MCF 10A (cell line): ENCODE measurements at places on chromosomes 2 and 18.
A peak's percentile ranks its signal among the peaks of the same experiment; 100 is the strongest.

- DNase-seq = no peak
These were observed 22.8 kb upstream of the C1QL2 start for GRCh38 chr2:119181391-119181790.

DNA sequence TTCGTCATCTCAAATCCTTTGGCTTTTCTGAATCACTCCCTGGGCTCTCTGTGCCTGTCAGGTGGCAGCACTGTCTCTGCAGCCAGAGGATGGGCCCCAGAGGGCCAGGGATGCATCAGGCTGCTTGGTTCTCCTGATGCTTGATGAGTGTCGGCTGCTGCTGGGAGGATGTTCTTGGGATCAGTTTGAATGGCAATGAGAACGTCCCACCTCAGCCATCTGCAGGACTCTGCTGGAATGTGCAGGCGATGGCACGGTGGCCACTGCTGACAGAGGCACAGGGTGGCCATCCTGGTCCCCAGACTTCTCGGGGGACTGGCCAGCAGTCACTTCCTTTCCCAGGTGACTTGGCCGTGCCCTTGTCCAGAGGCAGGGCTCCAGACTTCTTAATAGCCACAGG, 146.0 kb downstream of the FAM210A start:
- no peak for DNase-seq

DNA sequence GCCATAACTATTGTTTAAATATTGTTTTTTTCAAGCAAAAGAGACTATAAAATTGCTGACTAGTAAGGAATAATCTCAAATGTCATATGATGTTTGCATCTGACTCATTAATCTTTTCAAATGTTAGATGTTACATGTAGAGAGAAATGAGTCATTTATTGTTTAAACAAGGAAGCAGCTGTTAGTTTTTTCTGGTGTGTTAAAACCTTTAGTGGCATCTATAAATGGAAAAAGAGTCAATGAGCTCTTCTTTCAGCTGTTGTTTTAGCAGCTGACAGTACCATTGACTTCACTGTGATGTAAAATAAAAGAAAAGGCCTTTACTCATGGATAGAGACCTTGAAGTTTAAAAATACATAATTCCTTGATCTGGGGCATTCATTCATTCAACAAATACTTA, 1.8 kb upstream of the KLHL41 start:
- DNase-seq = peak; percentile 56

GRCh38 chr2:147847746-147848391, 3.0 kb downstream of the ACVR2A start:
- no peak for DNase-seq

DNA sequence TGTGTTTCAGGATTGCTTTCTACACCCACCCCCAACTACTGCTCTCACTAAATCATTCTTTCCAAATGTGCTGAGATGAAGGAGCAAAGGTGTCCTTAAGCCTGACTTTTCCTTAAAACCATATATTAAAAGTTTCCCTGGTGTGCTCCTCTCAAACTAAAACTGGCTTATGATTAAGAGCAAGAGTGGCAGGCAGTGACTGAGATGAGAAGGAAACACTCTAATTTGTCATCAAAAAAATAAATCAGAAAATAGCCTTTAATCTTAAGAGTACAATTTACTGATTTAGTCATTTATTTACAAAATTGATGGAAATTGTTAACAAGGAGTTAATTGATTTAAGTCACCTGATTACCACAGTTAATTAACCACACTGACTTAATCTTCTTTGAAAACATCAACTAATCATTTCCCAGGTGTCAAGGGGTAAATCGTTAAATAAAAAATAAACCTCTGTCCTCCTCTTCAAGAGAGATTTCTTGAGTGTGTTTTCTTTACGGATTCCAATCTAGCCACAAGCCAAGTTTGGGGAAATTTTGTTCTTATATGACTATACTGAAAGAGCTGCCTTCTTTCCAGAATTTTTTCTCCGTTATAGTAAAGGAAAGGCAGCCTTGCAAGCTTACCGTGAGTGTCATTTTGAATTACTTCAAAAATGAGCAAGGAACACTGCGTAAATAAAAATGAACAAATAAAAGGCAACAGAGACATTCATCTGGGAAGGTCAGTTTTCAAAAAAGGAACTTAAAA, 17.4 kb downstream of the LRP2 start:
- no peak for DNase-seq

DNA sequence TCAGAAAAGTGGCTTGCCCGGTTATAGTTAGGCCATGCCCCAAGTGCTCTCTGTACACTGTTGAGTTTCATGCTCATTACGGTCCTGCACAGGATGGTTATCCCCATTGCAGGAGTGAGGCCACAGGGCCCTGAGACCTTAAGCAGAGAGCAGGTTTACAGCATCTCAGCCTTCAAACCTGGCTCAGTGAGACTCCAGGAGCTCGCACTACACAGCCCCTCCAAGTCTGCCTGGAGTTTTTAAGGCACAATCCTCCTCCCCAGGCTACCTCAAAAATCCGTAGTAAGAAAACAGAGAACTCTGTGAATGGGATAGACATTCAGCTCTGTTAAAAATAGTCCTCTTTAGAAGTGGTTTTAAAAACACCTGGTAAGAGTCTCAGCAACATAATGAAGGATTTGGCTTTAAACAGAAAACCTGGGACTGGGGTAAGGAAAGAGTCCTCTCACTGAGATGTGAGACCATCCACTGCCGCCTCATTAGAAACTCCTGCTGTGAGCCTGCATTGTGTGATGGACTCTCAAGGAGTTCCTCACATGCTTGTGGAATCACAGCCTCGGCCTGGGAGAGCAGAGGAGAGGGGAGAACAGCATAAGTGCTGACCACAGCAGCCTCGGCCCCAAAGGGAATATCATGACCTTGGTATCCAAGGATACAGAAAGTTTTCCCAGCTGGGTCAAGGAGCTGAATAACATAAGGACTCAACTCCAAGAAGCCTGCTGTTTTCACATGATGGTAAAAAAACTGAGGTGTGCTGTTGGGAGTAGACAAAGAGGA, 214.8 kb downstream of the ATAD2B start:
- no peak for DNase-seq

- peak; percentile 47 for DNase-seq
These were observed 39.3 kb downstream of the RTN4 start for GRCh38 chr2:55010915-55011314.

- no peak for DNase-seq
These were observed 5.1 kb downstream of the FER1L5 start for GRCh38 chr2:96647681-96648080.

DNA sequence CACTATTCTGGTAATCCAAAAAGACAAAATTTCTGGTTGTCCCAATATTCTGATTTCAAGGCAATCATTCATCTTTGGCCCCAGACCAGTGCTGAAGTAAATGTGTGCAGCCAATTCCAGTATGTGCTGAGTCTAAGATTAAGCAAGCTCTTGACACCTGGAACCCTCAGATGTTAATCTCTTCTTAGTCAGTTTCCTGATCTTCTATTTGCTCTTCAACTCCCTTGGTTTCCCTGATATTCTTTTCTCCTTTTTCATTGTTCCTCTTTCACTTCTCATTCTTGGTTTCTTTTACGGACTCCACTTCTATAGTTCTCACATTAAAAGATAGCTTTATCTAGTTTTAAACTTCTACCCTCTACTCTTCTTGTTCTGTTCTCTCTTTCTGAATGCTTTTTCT, 445.7 kb upstream of the FANCL start:
- no peak for DNase-seq

GRCh38 chr2:113894156-113894743, 4.4 kb downstream of the ACTR3 start:
- peak; percentile 89 for DNase-seq

GRCh38 chr2:66202586-66202985, 232.3 kb upstream of the MEIS1 start:
- no peak for DNase-seq

DNA sequence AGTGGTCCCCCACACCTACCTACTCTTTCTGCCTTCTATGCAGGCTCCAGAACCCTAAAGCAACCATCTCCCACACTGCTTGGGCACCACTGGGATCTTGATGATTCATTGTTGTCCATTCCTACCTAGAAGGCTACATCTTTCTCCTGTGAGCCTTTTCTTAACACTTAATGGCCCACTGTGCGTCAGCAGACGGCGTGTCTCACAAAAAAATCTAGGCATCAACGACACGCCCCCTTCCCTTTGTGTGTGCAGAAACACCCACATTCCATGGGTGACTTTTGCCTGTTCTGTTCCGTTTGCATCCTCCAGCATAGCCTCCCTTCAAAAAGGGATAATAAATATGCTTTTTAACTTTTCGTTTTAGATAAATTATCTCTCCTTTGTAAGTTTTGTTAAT, 99.7 kb upstream of the CYRIA start:
- DNase-seq = no peak

DNA sequence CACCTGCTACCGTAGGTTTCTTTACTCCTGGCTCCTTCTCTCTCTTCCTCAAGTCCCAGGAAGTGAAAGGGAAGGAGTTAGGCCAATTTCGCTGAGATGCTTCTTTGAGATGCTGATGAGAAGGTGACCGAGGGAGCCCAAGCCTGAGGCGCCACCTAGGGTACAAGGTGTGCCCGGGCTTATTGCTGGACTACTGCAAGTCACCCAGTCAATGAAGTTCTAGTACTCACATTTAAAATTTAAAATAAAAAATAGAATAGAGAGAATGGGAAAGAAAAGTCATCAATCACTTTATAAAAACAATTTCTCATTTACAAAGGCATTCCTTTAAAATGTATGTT, 45.3 kb downstream of the ACAA2 start:
- DNase-seq = peak; percentile 62

GRCh38 chr2:39593439-39594393, 72.0 kb upstream of the TMEM178A start:
- peak; percentile 74 for DNase-seq

- DNase-seq = no peak
These were observed 38.1 kb downstream of the L3MBTL4 start for GRCh38 chr18:6376433-6377229.

DNA sequence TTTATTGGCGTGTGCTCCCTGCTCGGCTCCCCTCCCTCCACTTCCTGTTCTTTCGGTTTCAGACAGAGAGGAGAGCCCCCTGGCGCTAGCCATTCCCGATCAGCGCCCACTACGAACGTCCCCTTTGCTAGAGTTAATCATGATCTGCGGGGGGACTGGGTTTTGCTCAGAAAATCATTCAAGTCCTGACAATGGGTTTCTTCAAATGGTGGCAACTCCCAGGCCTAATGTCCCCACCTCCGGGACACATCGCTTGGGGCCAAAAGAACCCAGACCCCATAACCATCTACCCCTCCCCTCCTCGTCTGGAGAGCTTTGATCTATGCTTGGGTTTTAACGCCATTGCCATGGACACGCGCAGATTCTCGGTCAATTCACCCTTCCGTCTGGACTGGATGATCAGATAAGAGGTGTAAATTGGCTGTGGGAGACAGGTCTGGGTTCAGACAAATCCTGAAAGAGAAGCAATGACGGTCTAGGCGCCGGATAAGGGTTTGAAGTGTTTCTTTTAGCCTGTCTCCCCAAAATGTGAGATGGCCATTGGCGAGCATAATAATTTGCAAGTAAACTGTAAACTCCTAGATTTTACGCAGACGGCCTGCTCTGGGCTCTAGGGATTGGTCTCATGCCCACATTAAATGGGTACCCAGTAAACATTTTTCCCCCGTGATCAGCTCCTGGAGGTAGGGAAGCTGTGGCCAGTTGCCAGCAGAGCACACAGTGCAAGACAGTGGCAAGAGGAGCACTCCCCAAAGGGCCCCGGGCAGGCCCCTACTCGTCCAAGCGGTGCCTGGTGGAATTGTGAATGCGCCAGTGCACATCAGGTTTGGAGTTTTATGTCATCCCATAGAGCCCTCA, 4.7 kb downstream of the NRP2 start:
- DNase-seq = peak; percentile 64

DNA sequence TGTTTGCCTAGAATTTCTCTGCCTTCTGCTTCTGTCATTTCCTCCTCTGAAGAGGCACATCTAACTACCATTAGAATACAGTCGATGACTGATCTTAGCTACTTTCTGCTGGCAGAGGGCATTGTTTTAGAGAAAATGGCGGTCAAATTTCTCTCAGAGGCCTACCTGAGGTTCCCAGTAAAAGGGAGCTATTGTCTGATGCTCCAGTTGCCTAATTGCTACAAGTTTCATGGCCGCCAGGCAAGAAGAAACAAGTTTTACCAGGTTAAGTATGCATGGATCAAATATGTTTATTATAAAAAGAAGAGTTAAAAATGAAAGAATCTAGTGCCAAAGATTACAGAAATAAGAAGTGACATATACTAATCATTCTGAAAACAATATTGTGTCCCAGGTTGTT, 416.6 kb downstream of the DSC3 start:
- DNase-seq = no peak

- no peak for DNase-seq
These were observed 20.0 kb downstream of the EMX1 start for GRCh38 chr2:72937356-72937669.

- DNase-seq = no peak
These were observed 537.2 kb upstream of the DCC start for GRCh38 chr18:51802569-51803428.

GRCh38 chr2:196315388-196316049, 144.1 kb upstream of the STK17B start:
- peak; percentile 28 for DNase-seq

GRCh38 chr18:21109936-21110712, 1.5 kb downstream of the ROCK1 start:
- no peak for DNase-seq

DNA sequence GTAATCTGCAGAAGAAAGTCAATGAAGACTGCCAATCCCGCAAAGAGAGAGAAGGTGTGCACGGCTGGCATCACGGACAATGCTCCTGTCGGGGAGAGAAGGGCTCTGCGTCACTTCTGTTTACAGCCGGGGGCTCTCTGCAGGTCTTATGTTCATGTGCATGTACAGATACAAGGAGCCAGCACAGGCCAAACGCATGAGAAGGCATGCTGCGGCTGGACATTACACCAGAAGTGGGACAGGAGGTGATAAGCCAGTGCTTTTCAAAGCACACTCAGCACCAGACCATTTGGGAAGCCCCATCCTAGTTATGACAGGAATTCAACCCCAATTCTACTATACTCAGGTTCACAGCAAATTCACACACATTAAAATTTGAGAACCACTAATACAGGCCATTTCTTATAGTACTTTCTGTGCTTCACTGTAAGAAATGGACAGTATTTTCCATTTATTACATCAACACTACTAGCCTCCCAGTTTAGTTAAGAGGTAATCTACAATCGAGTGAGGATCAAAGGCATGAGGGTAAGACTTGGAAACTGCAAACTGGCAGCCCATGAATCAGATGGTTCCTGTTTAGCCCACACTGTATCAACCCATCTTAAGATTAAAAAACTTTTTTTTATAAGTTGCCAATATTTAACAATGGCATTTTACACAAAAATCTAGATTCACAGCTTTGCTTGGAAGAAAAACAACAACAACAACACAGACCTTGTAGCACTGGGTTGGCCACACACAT, 38.2 kb downstream of the RMC1 start:
- DNase-seq = no peak

GRCh38 chr18:66124394-66124793, 373.6 kb downstream of the CDH7 start:
- peak; percentile 24 for DNase-seq

DNA sequence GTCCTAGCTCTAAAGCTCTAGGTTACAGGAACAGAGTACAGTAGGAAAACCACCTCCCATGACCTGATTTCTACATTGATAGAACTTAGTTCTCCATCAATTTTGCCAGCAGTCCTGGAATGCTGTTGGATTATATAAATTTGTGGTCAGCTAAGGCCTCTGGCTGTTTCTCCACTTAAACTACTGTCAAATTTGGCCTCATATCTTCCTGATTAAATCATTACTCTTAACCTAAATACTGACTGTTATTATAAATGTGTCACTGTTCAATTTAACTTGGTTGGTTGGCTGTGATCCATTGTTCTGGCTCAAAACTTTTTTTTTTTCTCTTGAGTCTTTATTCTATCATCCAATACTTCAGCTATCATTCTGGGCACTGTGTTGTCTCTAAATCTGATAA, 71.2 kb downstream of the TGFA start:
- no peak for DNase-seq

GRCh38 chr2:3867469-3867868, 164.1 kb downstream of the DCDC2C start:
- DNase-seq = no peak
